Ovary (tissue), 10 donors: ENCODE measurements at places on chromosomes 2 and 18. TPM values are rescaled to one million over a fixed set of nuclear protein-coding genes. Genes with fewer than 3 reads are reported as not detected.

The LYPD6 gene
- total RNA-seq = 3.2 TPM

The ATP6V1B1 gene
- total RNA-seq = 1.3 TPM

- no peaks in the 10 kb centered on the region for H3K27me3 ChIP-seq
- no peak overlapping the region for H3K4me3 ChIP-seq
- H3K36me3 ChIP-seq = no peaks in the 10 kb centered on the region
- no peak overlapping the region for H3K27ac ChIP-seq
Observed at GRCh38 chr2:29430382-29431112, 315.3 kb downstream of the CLIP4 start.

DNA sequence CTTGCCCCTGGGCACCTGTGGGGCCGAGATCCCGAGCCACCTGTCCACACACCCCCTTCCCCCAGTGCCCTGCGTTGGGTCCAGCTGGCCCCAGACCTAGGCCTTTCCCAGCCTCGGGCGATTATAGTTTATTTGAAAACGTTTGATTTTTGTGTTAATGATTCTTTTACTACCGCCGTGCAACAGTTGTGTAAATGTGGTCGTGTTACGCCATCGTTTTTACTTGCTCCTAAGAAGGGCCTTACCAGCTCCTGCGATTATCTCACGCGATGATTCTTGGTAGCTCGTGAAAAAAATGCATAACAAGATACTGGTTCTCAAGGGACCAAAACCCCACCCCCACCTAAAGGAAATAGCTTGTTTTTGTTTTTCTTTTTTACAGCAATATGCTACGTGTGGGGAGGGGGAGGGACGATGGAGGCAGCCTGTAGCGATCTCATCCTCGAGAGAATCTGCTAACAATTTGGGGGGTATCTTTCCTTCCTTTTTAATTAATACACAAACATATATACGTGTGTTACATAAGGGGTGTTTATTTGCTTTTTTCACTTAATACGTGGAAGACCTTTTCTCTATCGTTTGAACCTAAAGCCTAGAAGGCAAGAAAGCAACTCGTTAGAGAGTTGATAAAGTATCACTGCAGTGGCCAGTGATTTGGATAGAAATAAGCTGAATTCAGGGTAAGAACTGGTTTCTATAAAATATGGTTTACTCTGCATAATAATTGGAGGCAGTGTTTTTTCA, 1.0 kb downstream of the ZDBF2 start:
- H3K36me3 ChIP-seq = no peaks in the 10 kb centered on the region
- no peaks in the 10 kb centered on the region for H3K4me1 ChIP-seq
- H3K27ac ChIP-seq = peak overlapping the region; percentile 83
- peak overlapping the region; percentile 75 for H3K4me3 ChIP-seq

The ABCG5 gene
- not detected for total RNA-seq

DNA sequence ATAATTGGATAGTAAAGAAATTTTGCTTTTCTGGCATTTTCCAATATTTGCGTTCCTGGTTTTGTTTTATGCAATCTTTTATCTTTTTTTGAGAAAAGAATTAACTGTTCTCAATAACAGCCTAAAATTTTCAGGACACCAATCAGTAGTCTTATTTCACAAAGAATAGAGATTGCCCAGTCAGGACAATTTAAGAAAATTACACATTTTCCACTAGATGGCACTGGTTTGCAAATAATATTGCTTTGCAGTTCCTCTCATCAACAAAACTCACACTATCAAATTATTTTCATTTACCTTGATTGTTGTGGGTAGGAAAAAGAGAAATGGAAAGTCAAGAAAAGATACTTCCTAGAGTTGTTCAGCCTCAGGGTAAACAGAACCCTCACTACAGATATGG, 2.4 kb upstream of the RBM45 start:
- no peaks in the 10 kb centered on the region for H3K27me3 ChIP-seq
- peaks cover 2% of the 10 kb centered on the region for H3K4me1 ChIP-seq
- no peak overlapping the region for H3K4me3 ChIP-seq
- no peak overlapping the region for H3K27ac ChIP-seq

DNA sequence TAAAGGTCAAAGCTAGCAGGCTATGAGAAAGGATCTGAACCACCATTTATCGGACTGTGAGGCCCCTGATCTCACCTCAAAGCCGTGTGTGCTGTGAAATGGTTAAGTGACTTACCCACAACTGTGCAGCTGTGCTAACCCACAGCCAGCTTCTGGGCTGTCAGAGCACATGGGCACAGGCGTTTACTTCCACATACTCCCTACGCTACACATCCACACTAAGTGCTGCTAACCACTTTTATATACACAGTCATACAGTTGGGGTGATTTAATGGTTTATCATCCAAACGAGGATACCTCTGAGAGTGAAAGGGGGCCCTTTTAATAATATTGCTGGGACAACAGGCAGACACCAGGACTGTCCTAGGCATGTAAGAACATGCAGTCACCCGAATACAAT, 37.3 kb downstream of the CYRIA start:
- H3K27me3 ChIP-seq = no peaks in the 10 kb centered on the region
- H3K27ac ChIP-seq = no peak overlapping the region
- H3K36me3 ChIP-seq = no peaks in the 10 kb centered on the region
- peaks cover 28% of the 10 kb centered on the region for H3K4me1 ChIP-seq
- no peak overlapping the region for H3K4me3 ChIP-seq

The LRRC30 gene
- not detected for total RNA-seq

DNA sequence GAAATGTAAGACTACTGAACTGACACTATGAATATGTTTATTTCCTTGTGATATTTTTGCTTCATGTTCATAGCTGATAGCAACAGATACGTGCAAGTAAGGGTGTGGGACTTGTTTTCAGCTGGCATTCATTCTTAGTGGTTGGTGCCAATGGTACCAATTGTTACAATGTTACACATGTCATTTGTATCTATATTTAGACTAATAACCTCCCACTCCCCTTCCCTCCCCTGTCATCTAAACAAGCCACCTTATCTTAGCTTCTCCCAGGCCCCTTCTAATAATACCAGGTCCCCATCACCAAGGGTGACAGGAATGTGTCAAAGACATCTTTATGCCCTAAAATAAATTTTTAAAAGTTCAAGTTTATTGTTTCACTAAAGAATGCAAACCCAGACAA, 294.7 kb upstream of the FAM98A start:
- H3K27ac ChIP-seq = no peak overlapping the region
- no peaks in the 10 kb centered on the region for H3K27me3 ChIP-seq
- H3K4me1 ChIP-seq = peaks cover 2% of the 10 kb centered on the region
- no peak for DNase-seq
- H3K4me3 ChIP-seq = no peak overlapping the region

- no peaks in the 10 kb centered on the region for H3K36me3 ChIP-seq
- H3K4me3 ChIP-seq = no peak overlapping the region
- H3K27me3 ChIP-seq = no peaks in the 10 kb centered on the region
- no peaks in the 10 kb centered on the region for H3K4me1 ChIP-seq
- DNase-seq = no peak
- H3K27ac ChIP-seq = no peak overlapping the region
Observed at GRCh38 chr2:110149330-110150220, 34.0 kb upstream of the MALL start.

The TMEM37 gene
- total RNA-seq = 21.3 TPM

DNA sequence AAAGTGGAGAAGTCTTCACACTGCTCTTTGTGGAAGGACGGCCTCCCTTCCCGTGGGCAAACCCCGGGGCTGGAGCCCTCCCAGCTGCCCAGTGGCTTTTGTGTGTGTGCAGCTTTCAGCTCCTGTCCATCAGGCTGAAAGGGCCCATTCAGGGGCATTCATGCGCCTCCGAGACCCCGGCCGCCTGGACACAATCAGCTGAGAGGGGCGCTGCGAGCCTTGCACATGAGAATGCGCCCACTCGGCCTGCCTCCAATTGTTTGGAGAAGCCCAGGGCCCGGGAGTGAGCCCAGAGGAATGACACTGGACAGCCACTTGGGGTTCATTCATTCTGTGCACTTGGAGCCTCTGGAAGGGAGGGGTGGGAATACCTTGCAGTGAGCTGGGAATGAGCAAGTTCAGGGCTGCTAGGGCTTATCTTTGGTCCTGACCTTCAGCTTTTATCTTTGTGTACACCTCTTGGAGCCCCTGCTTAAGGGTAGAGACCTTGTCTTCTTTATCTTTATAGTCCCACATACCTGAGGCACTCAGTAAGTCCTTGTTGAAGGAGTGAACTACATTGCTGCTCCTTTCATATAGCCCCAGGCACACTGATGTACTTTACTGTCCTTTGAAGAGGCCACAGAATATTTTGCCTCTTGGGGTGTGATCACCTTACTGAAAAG, 56.5 kb downstream of the TCF7L1 start:
- H3K4me1 ChIP-seq = no peaks in the 10 kb centered on the region
- H3K27me3 ChIP-seq = no peaks in the 10 kb centered on the region
- no peaks in the 10 kb centered on the region for H3K36me3 ChIP-seq
- DNase-seq = no peak
- no peak overlapping the region for H3K27ac ChIP-seq
- no peak overlapping the region for H3K4me3 ChIP-seq

DNA sequence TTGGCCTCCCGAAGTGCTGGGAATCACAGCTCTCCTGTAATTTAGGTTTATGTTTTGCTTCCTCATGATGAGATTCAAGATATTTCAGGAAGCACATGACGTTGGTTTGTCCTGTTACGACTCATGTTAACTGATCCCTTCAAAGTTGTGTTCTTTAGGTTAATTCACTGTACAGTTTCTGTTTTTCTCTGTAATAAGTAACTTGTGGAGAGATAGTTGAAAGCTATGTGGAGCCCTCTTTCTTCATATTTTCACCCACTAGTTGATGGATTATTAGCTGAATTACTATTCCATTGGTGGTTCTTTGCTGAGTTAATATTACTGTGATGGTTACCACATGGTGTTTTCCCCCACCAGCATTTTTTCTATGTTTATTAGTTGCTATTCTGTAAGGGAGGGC, 18.3 kb upstream of the CHCHD5 start:
- no peak overlapping the region for H3K27ac ChIP-seq
- no peaks in the 10 kb centered on the region for H3K4me1 ChIP-seq
- no peaks in the 10 kb centered on the region for H3K27me3 ChIP-seq
- no peak for DNase-seq

The PTCD3 gene
- total RNA-seq = 98.5 TPM

DNA sequence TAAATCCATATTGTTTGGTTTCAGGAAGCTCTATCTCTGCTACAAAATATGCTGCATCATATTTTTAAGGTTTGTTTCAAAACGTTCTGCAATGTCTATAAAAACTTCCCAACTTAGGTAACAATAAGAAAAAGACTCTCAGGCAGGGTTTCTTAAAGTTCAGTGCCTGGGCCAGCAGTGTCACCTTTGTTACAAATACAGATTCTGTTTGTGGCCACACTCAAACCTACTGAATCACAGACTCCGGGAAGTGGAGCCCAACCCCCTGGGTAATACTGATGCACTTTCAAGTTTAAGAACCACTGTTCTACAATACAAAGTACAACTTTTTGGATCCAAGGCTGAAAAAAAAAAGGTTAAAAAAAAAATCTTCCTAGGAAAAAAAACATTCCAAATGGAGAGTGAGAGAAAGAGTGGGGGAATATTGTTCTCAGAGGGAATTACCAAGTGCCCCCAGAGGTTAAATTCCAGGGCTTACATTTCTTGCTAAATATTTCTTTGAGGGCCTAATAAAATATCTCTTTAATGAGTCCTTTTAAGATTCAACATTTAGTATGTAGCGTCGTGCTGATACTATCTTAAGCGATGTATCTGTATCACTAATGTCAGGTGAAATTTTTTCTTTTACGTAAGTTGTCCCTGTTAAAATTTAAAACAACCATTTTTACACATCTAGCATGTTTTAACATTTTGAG, 476.7 kb downstream of the TXNL1 start:
- DNase-seq = no peak
- no peak overlapping the region for H3K4me3 ChIP-seq
- H3K27ac ChIP-seq = no peak overlapping the region
- no peaks in the 10 kb centered on the region for H3K27me3 ChIP-seq

DNA sequence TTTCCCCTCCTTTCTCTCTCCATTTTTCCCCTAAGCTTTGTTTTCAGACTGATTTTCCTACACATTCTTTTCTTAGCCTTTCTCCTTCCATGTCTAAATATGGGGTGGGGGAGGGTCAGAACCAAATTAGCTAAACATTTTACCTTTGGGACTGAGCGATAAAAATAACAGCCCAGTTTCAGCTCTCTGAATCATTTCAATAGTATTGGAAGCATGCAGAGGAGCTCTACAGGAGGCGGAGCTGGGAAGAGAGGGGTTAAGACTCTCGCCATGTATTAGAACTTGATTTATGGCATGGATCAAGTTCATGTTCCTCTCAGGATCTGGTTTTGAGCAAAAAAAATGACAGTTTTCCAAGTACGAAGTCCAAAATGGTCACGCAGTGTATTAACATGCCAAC, 109.1 kb downstream of the CPO start:
- no peaks in the 10 kb centered on the region for H3K4me1 ChIP-seq
- H3K36me3 ChIP-seq = no peaks in the 10 kb centered on the region
- no peak overlapping the region for H3K4me3 ChIP-seq
- no peaks in the 10 kb centered on the region for H3K27me3 ChIP-seq

DNA sequence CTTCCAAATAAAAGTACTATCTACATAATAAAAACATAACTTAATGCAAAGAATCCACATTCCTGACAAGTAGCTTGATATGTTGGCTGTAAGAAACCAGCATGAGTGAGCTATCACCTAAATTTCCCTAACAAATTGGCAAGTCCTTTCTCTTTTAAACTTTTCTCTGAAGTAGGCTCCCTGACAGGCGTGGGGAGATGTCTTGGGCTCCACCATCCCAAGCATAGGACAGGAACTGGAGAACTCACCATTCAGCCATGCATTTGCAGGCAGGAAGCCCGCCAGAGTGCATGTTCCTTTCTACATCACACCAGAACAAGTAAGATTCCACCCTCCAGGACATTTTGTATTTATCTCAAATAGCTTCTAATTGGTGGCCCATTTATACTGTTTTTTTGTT, 921.9 kb upstream of the CELF4 start:
- no peaks in the 10 kb centered on the region for H3K36me3 ChIP-seq
- no peaks in the 10 kb centered on the region for H3K27me3 ChIP-seq
- no peak overlapping the region for H3K27ac ChIP-seq
- DNase-seq = no peak

GRCh38 chr2:63866009-63866709, 24.5 kb downstream of the UGP2 start:
- no peak overlapping the region for H3K27ac ChIP-seq
- no peak for DNase-seq
- H3K27me3 ChIP-seq = no peaks in the 10 kb centered on the region
- H3K4me3 ChIP-seq = no peak overlapping the region

DNA sequence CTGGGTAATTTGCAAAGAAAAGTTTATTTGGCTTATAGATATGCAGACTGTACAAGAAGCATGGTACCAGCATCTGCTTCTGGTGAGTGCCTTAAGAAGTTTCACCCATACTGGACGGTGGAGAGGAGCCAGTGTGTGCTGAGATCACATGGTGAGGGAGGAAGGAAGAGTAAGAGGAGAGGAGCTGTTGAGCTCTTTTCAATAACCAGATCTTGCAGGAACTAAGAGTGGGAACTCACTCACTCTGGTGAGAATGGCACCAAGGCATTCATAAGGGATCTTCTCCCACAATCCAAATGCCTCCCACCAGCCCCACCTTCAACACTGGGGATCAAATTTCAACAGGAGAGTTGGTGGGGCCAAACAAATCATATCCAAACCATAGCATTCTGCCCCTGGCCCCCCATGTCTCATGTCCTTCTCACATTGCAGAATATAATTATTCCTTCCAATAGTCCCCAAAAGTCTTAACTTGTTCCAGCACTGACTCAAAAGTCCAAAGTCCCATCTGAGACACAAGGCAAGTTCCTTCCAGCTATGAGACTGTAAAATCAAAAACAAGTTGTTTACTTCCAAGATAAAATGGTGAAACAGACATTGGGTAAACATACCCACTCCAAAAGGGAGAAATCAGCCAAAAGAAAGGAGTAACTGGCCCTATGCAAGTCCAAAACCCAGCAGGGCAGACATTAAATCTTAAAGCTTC, 11.7 kb upstream of the TMEM37 start:
- H3K27me3 ChIP-seq = no peaks in the 10 kb centered on the region
- DNase-seq = no peak
- no peak overlapping the region for H3K27ac ChIP-seq
- H3K4me1 ChIP-seq = no peaks in the 10 kb centered on the region
